Suprapubic skin (tissue), 4 donors: ENCODE measurements at places on chromosomes 11 and 22. TPM values are rescaled to one million over a fixed set of nuclear protein-coding genes. Genes with fewer than 3 reads are reported as not detected.

DNA sequence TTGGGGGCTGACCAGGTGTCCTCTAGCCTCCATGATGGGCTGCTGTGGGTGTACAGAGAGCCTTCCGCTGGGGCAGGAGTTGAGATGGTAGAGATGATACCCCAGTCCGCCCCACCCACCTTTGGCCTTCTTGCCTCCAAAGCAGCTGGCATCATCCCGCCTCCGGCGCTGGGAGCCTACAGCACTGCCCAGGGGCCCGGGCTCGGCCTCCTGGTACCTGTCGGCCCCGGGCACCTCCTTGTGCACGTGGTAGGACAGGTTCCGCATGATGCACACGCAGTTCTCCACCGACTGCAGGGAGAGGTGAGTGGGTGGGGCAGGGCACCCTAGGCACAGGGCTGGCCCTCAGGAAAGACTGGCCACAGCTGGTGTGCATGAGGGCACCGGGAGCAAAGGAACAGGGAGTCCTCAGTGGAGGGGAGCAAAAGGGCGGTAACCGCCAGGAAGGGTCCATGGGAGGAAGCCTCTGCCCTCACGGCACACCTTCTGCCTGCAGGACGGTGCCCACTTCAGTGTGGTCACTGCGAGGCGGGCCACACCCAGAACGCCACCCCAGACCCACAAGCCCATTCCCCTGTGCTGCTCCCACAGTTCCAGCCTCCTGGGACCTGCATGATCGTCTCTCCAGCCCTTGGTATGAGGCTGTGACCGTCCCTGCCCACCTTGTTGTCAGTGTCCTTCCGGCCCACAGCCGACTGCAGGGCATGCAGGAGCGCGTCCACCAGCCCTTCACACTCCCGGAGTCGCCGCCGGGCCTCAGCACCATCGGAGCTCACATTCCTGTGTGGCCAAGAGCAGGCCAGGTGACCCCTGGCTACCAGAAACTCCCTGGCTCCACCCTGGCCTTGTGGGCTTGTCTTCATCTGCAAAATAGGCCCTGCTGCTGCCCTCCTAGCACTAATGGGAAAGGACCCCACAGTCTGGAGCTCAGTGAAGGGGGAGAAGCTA, 36.0 kb upstream of the TXNRD2 start:
- DNase-seq, result no peak
- H3K36me3 ChIP-seq, result peaks cover 58% of the 10 kb centered on the region
- peaks cover 12% of the 10 kb centered on the region for H3K4me1 ChIP-seq
- H3K27me3 ChIP-seq, result no peaks in the 10 kb centered on the region
- no peak overlapping the region for H3K27ac ChIP-seq

DNA sequence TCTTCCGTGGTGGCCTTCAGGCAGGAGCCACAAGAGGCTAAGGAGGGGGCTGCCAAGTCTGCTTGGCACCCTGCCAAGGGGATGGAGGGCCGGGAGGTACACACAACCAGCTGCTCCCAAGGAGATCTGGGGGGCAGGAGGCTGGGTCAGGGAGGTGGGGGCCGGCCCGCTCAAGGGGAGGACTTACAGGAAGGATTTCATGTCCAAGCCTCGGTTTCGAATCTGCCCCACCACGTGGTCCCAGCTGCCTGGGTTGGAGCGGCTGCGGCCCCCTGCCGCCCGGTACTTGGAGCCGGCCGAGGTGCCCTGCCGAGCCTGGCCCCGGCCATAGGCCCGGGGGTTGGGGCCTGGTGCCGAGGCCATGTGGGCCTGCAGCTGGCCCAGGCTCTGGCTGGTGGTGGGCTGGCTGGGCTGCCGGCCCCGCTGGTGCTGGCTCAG, 33.5 kb downstream of the LRRC10B start:
- no peaks in the 10 kb centered on the region for H3K4me1 ChIP-seq
- no peak overlapping the region for H3K4me3 ChIP-seq
- no peak overlapping the region for H3K27ac ChIP-seq
- H3K27me3 ChIP-seq, result peaks cover 14% of the 10 kb centered on the region
- DNase-seq, result no peak

DNA sequence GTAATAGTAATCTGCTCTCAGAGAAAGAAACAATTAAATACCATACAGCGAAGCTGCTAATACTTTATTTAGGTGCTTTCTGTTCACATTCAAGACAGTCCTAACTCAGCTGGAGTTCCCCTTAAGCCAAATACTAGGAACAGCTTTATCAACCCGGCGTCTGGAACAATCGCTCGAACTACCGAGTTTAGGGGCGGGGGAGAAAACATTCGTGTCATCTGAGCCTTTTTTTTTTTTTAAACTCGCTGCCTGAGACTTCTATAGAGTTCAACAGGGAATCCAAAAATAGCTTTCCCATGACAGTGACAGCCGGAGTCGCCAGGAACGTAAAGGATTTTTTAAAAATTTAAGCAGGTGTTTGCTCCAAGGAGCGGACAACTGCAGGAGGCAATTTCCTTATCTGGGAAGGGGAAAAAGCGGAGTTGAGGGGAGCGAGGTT, 852 bp downstream of the TRAF6 start:
- H3K4me3 ChIP-seq, result peak overlapping the region; percentile 99
- no peaks in the 10 kb centered on the region for H3K36me3 ChIP-seq
- H3K27ac ChIP-seq, result peak overlapping the region; percentile 94
- no peak for DNase-seq

GRCh38 chr11:10594407-10594806, 25.9 kb upstream of the LYVE1 start:
- no peak overlapping the region for H3K27ac ChIP-seq
- DNase-seq, result no peak
- peaks cover 9% of the 10 kb centered on the region for H3K4me1 ChIP-seq
- no peak overlapping the region for H3K4me3 ChIP-seq
- H3K36me3 ChIP-seq, result no peaks in the 10 kb centered on the region

GRCh38 chr11:13220148-13220547, 57.4 kb upstream of the BMAL1 start:
- no peak overlapping the region for H3K27ac ChIP-seq
- H3K27me3 ChIP-seq, result no peaks in the 10 kb centered on the region
- H3K4me1 ChIP-seq, result no peaks in the 10 kb centered on the region
- no peak for DNase-seq

DNA sequence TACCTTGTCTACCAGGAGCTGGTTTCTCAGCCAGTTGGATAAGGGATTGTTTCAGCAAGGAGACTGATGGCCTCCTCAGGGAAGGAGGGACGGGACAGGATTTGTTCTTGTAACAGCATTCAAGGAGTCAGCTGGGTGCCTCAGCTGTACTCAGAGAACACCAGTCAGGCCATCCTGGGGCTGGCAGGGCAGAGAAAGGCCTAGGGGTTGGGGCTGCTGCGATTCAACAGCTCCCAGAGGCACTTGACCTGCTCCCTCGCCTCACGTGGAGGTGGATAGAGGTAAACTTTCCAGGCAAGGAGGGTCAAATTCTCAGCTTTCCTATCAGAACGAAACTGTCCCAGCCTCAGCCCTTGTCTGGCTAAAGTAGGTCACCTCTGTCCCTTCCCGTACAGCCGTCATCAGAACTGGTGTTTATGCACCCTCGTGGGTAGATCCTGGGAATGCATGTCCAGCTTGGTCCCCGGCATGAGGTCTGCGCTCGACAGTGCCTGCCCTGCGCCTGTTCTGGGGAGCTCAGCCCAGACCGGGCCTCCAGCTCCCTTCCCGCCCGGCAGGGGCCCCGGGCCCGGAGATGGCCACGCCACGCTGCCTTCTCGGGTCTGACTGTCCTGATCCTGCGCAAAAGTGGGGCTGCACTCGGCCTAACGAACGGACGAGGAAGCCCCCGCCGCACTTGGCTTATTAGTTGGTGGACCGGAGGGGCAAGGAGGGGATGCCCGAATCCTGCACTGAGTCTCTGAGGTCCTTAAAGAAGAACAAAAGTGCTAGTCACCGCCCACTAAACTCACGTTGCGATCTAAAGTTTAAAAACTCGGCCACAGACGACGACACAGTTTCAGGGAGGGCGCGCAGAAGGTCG, 762 bp upstream of the CCDC134 start:
- peak; percentile 61 for DNase-seq
- no peaks in the 10 kb centered on the region for H3K36me3 ChIP-seq
- peak overlapping the region; percentile 84 for H3K27ac ChIP-seq

GRCh38 chr11:15622231-15622890, 507.6 kb downstream of the INSC start:
- H3K4me3 ChIP-seq, result no peak overlapping the region
- no peak overlapping the region for H3K27ac ChIP-seq
- H3K4me1 ChIP-seq, result no peaks in the 10 kb centered on the region

DNA sequence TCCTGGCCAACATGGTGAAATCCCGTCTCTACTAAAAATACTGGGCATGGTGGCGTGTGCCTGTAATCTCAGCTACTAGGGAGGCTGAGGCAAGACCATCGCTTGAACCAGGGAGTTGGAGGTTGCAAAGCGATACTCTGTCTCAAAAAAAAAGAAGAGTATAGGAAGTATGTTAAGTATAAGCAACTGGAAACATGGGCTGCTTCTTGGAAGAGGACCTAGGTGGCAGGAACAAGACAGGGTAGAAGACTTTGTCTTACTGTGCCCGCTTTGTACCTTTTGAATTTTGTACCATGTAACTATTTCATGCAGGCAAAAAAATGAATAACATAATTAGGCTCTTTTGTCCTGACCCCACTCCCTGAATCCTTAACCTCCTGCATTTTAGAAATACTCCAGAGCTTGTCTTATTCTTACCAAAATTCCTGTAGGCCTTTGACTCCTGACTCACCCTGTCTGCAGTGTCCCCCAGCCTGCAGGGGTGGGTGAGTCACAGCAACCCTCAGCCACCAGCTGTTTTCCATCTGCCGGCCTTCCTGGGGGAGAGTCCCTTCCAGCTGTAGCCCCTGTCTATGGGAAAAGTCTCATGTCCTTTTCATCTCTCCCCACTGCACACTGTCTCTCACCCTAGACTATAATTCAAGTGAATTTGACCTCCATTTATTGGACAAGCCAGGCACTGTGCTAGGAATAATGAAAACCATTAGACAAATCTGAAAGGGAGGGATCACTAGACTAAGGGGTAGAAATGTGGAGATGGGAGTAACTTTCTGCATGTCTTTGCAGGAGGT, 41.8 kb downstream of the TXN2 start:
- H3K36me3 ChIP-seq, result no peaks in the 10 kb centered on the region
- H3K27me3 ChIP-seq, result no peaks in the 10 kb centered on the region
- no peak for DNase-seq

GRCh38 chr22:30615543-30615954, 8.6 kb downstream of the TCN2 start:
- DNase-seq, result no peak
- H3K36me3 ChIP-seq, result peaks cover 53% of the 10 kb centered on the region
- H3K27me3 ChIP-seq, result no peaks in the 10 kb centered on the region
- no peak overlapping the region for H3K4me3 ChIP-seq

DNA sequence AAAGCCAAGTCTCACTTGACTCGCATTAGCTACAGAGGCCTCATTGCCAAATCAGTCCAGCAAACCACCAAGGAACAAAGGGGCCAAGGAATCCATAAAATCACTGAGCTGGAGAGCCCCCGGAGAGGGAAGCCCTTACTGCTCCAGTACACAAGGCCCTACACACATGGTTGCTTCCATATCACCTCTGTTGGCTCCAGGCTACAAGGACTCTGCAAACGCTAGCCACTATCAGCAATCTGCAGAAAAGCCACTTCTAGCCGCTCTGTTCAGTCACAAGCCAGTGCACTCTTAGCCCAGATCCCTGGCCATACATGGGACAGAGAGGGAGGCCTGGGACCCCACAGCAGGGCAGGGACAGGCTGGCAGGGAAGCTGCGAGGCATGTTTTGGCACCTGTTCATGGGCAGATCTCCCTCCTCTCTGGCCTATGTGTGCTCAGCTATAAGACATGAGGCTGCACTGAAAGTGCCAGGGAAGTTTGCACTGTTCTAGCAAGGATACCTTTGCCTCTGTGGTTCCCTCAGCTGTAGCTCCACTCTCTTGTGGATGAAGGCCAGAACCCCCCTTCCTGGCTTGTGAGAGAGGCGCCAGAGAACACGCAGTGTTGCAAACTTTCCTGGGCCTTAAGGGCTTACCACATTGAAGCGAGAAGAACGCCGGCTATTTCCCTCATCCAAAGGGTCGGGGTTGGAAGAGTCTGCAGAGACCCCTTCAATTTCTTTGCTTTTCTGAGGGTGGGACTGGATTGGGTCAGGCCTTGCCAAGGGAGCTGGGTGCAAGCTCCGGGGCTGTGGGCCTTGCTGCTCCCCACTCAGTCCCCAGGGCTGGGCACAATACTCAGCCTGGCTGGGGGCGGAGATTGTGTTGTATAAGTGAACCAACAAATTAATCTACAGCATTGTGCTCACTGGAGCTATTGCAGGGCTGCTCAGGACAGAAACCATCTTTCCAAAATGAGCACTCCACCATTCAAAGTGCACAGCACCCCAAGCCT, 108.7 kb upstream of the PITPNB start:
- no peak for DNase-seq
- no peaks in the 10 kb centered on the region for H3K27me3 ChIP-seq
- peaks cover 17% of the 10 kb centered on the region for H3K4me1 ChIP-seq
- H3K36me3 ChIP-seq, result peaks cover 8% of the 10 kb centered on the region

DNA sequence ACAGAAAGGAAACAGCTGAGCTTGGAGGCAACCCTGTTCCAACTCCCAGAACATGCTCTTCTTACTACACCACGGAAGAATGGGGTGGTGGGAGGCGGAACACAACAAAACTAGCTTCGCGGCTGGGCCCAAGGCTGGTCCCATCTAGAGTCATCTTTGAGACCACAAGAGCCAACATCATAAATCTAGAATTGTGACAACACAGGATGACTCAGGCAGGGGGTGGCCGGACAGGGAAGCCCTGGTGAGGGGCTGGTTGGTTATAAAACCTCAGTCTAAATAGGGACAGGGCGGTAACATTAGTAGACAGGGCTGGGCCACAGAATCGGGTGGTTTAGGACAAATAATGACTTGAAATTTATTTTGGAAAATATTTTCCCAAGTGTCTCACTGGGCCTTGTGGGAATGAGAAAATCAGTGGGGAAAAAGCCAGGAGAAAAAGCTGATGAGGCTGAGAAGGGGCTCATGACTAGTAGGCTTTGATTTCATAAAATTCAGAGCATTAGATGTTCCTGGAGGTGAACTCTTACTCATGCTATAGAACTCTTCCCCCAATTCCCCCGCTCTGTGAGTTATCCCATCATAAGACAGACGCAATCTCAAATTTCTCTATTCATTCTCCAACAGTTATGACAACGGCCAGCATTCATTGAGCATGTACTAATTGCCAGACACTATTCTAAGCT, 151.8 kb upstream of the TIMP3 start:
- DNase-seq, result peak; percentile 89
- peak overlapping the region; percentile 76 for H3K27ac ChIP-seq
- H3K36me3 ChIP-seq, result no peaks in the 10 kb centered on the region
- no peak overlapping the region for H3K4me3 ChIP-seq

- no peaks in the 10 kb centered on the region for H3K36me3 ChIP-seq
- H3K4me1 ChIP-seq, result no peaks in the 10 kb centered on the region
- peaks cover 6% of the 10 kb centered on the region for H3K27me3 ChIP-seq
- DNase-seq, result peak; percentile 4
- no peak overlapping the region for H3K27ac ChIP-seq
Measured at GRCh38 chr11:44404736-44405395, 94.9 kb upstream of the ALX4 start.

DNA sequence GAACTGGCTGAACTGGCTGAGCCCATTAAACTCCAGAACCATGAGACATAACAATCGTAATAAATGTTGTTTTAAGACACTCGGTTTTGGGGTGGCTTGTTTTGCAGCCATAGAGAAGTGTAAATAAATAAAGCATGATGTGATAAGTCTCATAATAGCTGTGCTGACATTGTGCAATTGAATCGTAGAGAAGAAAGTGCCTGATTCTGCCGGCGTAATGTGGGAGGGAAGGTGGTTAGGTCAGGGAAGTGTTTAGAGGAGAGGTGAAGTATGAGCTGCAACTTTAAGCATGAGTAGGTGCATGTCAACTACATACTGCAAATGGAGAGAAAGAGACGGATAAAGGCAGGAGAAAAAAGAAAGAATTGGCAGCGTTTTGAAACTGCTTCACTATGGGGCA, 217.1 kb downstream of the BLID start:
- no peaks in the 10 kb centered on the region for H3K27me3 ChIP-seq
- no peak overlapping the region for H3K27ac ChIP-seq
- H3K4me1 ChIP-seq, result no peaks in the 10 kb centered on the region

The RTCB gene
- total RNA-seq, result 86.6 TPM

The BAIAP2L2 gene
- 1.6 TPM for total RNA-seq

The RAG2 gene
- total RNA-seq, result not detected

The LGALS12 gene
- 0.76 TPM for total RNA-seq

The ANO5 gene
- 0.76 TPM for total RNA-seq
